NCI-H345 (cell line): ENCODE measurements at places on chromosomes 12 and 14.

DNA sequence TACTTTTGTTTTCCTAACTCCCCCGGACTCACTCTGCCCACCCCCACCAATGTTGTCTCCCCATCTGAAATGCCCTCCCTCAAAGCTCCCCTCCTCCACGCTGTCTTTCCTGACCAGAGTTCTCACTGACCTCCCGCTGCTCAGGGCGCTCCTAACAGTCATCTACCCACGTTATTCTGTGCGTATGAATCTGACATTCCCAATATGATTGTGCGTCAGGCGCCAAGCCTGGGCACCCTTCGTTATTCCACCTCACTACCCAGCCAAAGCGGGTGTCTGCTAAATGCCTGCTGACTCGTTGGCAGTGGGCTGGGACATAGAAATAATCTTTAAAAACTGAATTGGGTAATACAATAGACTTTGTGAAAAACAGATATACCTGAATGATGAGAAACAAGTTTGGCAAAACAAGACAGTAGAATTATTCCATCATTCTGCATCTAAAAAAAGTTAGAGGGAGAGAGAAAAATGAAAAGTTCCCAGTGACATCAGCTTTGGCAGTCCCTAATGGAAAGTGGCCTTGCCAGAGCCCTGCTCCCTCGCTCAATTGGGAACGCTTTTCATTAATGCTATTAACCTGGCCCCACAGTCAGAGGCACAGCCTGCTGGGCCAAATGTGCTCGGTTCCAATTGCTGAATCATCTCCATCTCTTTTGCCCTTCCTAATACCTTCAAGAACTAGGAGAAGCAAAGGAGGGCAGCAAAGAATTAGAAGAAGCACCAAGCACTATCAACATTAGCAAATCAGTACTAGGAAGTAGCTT, 74.0 kb upstream of the PLXNC1 start:
- DNase-seq = no peak

DNA sequence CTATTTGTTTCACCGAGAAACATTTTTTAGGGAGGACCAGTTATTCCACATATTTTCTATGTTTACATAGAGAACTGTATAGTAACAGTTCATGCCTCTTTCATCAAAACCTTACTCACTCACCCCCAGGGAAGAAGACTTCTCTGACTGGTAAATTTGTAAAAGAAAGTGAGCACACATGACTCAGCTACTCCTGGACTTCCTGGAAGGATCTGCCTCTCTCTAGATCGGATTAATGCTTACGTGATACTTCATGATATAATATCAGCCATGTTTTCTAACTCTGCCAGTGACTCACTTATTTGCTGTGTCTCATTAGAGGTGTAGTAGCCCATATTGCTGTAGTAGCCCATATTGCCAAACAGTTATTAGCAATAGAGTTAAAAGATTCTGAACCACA, 494.3 kb upstream of the ATXN7L3B start:
- no peak for DNase-seq

DNA sequence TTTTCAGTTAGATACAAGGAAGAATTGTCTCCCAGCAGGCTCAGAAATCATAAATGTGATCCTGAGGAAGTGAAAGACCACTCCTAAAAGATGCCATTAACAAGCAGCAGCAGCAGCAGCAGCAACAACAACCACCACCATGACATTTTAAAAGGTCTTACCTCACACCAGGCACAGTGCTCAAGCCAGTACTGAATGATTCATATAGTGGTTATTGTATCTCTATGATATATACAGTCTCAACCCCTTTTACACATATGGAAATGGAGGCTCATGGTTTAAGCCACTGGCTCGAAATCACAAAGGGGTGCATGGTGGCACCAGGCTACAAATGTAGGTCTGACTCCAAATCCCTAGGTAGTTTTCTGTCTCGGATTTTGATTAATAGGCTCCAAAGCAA, 126.9 kb downstream of the KTN1 start:
- DNase-seq = no peak

- no peak for DNase-seq
Measured at GRCh38 chr14:60212503-60213371, 36.3 kb upstream of the PPM1A start.

GRCh38 chr12:53728206-53728605, 954 bp upstream of the CALCOCO1 start:
- no peak for DNase-seq

DNA sequence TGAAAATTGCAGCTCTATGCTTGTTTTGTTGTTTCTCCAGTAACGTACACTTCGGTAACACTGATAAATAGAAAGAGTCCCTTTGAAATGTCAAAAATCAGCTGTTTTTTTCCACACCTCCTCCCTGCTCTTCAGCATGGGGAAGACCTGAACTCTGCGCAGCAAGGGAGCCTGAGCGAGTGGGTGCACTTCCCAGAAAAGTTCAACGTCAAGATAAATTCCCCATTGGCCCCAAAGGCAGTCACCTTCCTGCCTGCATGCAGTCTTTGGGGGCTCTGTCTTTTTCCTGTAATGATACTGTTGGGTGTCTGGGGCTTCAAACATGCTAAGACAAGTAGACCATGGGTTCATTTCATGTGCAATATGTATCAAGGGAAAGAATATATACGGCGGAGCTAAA, 8.8 kb upstream of the FOXG1 start:
- no peak for DNase-seq
